ENCODE measurements at places on chromosomes 5 and 9.
A peak's percentile ranks its signal among the peaks of the same experiment; 100 is the strongest.

DNA sequence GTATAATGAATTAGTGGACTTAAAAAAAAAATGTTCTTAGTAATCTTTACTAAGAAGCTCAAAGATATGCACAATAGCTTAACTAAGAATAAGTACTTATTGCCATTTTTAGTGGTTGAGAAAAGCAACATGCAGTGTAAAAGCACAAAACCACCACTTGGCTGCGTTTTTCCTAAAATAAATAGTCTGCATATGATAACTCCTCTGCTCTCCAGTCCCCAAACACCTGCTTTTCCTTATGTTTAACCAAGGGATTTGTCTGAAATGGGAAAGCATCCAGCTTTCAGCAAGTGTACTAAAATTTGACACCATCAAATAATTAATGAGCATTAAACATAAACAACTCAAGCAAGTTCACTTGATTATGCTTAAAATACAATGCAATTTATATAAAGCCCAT is 41.4 kb downstream of the PSIP1 start:
- DNase-seq = no peak

- no peak for DNase-seq
Measured at GRCh38 chr9:19023078-19023477, 9.9 kb downstream of the SAXO1 start.

- DNase-seq = no peak
Measured at GRCh38 chr5:122137702-122138101, 8.4 kb downstream of the ZNF474 start.

- no peak for DNase-seq
Measured at GRCh38 chr5:154352960-154353548, 92.7 kb upstream of the SAP30L start.

DNA sequence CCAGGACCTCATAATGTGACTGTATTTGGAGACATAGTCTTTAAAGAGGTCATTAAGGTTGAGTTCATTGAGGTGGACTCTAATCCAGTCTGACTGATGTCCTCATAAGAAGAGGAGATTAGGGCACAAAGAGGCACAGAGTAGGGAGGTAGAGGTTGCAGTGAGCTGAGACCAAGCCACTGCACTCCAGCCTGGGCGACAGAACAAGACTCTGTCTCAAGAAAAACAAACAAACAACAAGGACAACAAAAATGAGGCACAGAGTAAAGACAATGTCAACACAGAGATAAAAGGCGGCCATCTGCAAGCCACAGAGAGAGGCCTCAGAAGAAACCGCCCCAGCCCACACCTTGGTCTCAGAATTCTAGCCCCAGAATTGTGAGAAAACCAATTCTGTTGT is 17.0 kb upstream of the TDRD7 start:
- no peak for DNase-seq

GRCh38 chr5:170388818-170389549 is at the start of gene KCNMB1:
TSS of gene KCNMB1 (minus strand) at chr5:170389367. CDS start at chr5:170385447, 3,920 bp downstream.
- no peak for DNase-seq

DNA sequence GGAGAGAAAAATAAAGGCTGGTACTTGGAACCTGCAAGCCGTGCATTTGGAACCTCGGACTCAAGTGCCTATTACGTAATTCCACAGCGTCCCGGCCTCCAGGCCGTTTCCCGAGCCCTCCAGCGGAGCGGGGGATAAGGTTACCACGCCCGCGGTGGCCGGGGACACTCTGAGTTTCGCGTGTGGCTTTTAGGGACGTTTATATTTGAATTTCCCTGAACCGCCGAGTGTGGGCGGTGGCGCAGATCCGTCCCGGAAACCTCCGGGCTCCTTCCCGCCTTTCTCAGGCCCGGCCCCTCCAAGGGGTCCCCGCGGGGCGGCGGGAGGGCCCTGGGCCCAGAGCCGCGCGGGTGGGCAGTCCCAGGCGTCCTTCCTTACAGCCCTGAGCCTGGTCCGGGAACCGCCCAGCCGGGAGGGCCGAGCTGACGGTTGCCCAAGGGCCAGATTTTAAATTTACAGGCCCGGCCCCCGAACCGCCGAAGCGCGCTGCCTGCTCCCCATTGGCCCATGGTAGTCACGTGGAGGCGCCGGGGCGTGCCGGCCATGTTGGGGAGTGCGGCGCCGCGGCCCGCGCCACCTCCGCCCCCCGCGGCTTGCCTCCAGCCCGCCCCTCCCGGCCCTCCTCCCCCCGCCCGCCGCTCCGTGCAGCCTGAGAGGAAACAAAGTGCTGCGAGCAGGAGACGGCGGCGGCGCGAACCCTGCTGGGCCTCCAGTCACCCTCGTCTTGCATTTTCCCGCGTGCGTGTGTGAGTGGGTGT is at the start of gene LMNB1:
TSS of gene LMNB1 (plus strand) at position 638 of the 758 bp plus-strand sequence. CDS start 373 bp downstream, outside the sequence.
- DNase-seq = peak; percentile 96

GRCh38 chr5:85517386-85517785 is 1100.4 kb upstream of the COX7C start:
- DNase-seq = no peak

DNA sequence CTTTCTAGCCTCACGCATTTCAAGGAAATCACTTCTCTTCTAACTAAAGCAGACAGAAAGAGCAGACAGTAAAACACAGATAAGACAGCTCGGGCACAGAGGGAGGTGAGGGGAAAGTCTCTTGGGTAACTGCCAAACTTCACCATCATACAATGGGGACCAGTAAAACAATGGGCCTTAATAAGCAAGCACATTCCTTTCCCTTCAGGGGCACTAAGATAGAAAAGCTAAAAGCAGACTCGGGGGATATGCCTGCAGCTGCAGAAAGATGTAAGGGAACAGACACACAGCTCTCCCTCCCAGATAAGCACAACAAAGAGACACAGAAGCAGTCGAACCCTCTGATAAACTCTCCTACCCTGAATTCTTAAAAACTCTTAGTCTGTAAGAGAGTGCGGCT is 15.6 kb upstream of the CKS2 start:
- no peak for DNase-seq

DNA sequence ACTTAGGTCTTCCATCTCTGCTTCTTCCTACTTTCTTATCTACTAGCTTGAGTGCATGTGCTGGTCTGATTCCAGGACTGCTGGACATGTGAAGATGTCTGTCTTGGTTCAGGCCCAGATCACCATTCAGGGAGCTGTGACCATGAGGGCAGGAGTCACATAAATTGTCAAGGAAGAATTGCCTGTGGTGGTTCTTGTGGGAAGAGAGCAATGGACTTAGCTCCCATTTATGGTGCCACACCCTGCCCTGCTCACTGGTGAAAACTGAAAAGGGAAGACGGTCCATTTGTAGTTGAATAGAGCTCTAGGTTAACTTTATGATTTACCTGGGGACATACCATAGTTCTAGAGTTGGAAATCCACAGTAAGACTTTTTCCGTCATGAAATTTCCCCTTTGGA is 244.3 kb upstream of the ZNF608 start:
- no peak for DNase-seq

DNA sequence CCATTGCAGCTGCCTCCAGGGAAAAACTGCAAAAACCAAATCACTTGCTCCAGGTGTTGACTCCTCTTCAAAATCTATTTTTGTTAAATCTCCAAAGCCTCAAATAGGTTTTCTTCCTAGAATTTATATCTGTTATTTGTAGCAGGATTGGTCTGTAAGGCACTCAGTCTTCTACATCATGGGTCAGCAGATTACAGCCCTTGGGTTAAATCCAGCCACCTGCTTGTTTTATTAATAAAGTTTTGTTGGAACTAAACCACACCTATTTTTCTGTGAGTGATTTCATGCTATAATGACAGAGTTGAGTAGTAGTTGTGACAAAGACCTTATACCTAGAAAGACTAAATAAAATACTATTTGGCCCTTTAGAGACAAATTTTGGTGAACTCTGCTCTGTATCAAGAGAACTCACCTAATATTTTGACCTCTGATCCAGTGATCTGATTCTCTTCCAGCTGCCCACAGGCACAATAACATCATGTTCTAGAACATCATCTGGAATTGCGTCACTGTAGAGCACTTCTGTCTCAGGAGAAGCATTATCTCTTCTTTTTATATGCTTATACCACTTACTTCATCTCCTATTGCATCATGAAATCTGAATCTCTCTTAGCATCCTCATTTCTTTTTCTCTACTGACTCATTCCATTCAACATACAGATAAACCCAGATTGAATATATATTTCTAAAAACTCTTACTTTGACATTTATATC is 130.1 kb downstream of the RPS23 start:
- DNase-seq = no peak

DNA sequence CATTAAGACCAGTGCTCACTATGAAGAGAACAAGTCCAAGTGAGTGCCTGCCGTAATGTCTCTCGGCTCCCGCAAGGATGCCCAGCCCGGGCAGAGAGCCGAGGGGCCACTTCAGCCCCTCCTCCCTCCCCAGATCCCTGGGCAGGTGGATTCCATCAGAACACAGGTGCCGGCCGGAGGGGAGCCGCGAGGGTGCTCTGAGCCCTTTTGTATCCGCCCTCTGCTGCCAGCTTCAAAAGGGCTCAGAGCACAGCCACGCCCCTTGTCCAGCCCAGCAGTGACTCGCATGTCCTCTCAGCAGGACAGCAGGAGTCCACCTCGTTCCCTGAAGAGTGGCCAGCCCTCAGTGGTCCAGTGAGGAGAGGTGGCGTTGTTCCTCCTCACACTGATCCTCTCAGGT is 43.9 kb downstream of the CYFIP2 start:
- DNase-seq = no peak

GRCh38 chr9:68730570-68731235 is 25.7 kb downstream of the PIP5K1B start:
- no peak for DNase-seq

DNA sequence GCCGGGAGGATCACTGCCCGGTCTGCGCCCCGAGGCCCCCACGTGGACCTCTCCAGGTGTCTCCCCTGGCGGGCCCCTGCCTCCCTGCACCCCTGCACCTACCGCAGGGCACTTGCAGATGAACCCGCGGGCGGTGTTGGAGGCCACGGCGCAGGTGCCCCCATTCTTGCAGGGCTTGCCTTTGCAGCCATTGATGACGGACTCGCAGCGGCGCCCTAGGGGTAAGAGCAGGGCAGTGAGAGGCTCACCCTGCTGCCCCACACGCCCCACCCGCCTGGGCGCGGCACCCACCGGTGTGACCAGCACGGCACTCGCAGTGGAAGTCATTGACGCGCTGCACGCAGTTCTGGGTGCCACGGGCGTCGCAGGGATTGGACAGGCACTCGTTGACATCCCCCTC is 23.6 kb upstream of the SEC16A start:
- DNase-seq = no peak

- DNase-seq = no peak
Measured at GRCh38 chr5:74392711-74393351, 247.7 kb downstream of the ENC1 start.

GRCh38 chr9:95139126-95139525 is 178.4 kb downstream of the FANCC start:
- DNase-seq = no peak

DNA sequence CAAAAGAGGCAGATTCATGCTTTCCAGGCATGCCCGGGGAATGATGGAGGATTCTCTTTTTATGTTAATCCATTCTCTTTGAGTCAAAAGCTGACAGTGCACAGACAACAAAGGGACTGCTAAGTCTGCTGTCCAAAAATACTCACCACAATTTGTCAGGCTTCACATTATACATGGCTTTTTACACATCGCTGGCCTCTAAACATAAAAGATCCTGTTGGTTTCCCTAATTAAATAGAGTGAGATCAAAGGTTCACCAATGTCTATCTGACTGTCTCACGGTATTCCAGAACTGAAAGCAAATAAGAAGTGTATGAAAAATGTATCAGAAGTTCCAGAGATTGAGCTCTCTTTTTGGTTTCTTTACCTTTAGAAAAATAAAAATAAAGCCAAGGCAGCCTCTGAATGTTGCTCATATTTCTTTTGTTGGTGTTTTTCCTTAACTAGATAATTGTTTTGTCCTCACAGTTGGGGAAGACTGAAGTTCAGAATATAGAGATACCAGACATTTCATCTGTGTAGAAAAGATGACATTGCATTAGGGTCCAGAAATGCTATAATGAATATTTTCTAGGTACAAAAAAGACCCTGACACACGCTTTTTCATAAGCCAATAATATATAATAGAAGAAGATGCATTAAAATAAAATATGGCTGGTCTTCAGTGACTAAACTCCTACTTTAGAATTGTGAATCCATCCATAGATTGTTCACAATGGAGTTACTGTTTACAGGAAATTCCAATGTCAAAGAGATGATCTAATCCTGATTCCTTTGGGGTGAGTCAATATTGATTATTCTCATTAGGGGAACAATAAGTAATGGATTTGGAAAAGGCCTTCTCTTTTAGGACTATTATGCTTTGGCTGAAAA is 688.2 kb upstream of the CDH6 start:
- DNase-seq = no peak

GRCh38 chr5:1792842-1793266 is 6.8 kb downstream of the MRPL36 start:
- no peak for DNase-seq

DNA sequence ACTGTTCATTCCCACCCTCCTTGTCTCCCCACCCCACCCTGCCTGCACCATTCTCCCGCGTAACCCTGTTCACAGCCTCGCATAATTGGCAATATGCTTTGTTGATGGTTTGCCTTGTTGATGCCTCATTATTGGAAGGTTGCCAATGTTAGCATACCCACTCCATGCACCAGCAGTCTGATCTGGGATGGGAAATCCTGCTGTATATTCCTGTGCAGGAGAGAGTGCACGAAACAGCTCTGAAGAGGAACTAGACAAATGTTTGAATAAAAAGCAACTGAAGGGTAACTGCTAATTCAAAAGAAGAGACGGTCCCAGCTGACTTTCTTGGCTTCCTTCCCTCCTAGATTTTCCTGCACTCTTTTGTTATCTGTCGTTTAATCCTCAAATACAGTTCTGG is 271.7 kb upstream of the TLE4 start:
- DNase-seq = no peak

DNA sequence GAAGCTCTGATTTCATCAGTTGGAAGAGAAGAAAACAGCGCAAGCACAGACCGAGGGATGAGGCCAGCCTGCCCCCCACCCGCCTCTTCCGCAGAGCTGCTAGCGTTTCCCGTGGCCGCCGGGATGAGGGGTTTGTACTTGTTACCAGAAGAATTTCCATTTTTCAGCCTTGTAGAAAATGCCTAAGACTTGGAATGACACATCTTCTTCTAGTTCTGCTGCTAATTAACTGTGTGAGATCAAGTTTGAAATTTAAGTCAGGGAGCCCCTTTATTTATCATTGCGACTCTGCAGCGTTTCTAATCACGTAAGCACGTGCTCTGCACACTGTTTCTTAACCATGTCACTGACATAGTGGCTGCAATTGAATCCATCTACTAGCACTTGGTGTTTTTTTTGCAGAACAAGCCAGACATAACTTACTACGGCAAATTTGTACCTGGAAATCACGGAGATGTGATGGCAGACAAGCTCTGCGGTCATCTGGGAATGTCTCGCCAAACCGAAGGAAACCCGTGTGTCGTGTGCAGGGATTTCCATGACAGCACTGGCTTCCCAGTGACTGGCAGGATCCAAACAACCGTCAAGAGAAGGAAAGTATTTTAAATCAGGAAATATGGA is 41.8 kb upstream of the ROR2 start:
- no peak for DNase-seq

- DNase-seq = no peak
Measured at GRCh38 chr5:96065685-96066385, 104.2 kb upstream of the ELL2 start.

- DNase-seq = no peak
Measured at GRCh38 chr9:137876781-137877386, 698 bp upstream of the CACNA1B start.
